Fibroblast of the aortic adventitia (primary cell): ENCODE measurements at places on chromosomes 12 and 14. TPM values are rescaled to one million over a fixed set of nuclear protein-coding genes. Genes with fewer than 3 reads are reported as not detected.
A peak's percentile ranks its signal among the peaks of the same experiment; 100 is the strongest.

DNA sequence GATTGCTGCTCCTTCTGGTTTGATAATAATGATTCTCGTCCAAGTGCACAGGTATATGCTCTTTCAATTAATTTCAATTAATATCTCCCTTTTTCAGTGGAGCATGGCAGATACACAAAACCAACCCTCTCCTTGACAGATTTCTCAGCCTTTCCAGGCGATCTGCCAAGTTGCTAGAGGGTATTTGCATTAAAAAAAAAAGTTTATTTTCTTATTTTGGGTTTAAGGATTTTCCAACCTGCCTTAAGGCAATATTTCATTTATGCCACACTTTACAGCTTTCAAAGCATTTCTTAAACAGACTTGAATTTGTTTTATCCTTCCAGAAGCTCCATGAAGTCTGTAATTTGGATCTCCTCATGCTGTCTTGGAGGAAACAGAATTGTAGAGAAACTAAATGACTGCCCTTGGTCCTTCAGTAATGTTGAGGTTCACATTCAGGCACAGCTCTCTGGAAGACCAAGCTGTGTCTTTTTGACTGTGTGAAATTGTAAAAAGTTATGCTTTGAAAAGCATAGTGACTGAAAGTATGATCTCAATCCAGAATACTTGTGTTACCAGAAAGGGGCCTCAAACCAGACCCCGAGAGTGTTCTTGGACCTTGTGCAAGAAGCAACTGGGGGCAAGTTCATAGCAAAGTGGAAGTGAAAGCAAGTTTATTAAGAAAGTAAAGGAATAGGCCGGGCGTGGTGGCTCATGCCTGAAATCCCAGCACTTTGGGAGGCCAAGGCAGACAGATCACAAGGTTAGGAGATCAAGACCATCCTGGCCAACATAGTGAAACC lies 2.3 kb downstream of the DGLUCY start:
- peak; percentile 51 for DNase-seq

GRCh38 chr12:114479831-114480230 lies 73.9 kb upstream of the TBX5 start:
- no peak for DNase-seq

DNA sequence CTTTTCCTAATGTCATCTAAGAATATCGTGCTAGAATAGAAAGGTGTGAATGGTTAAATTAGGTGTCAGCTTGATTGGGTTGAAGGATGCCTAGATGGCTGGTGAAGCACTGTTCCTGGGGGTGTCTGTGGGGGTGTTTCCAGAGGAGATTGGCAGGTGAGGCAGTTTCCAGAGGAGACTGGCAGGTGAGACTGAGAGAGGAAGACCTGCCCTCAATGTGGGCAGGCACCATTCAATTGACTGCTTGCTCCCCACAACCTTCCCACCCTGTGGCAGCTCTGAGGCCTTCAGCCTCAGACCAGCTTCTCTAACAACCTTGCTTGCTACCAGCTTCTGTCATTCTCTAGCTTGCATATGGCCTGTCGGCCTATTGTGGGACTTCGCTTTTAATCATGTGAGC lies 9.2 kb downstream of the RNASE9 start:
- DNase-seq = no peak

The B4GALNT1 gene
- 1.7 and 6.9 TPM in 2 replicates for total RNA-seq

GRCh38 chr14:61234215-61234916 lies 46.8 kb downstream of the TMEM30B start:
- DNase-seq = no peak
